ENCODE measurements at places on chromosomes 1 and 21.

DNA sequence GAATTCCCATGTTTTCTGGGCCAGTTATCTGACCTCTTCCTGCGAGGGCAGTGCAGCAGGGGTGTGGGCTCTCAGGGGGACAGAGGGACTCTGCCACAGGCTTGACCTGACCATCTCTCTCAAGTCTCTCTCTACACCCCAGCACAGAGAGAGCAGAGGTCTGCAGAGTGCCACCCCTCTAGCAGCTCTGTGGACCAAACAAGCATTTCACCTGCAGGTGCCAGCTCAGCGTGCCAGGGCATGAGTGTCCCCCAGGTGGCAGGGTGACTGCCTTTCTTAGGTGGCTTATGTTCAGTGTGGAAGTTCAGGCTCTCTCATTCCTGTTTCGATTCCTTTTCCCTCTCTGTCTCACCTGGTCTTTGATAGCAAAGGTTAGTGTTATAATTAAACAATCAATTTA, 191.3 kb downstream of the CACNA1E start:
- no peak for DNase-seq

- no peak for DNase-seq
Observed at GRCh38 chr1:189804352-189804751, 673.3 kb downstream of the BRINP3 start.

GRCh38 chr1:218804014-218804785, 369.5 kb upstream of the LYPLAL1 start:
- DNase-seq, result no peak

DNA sequence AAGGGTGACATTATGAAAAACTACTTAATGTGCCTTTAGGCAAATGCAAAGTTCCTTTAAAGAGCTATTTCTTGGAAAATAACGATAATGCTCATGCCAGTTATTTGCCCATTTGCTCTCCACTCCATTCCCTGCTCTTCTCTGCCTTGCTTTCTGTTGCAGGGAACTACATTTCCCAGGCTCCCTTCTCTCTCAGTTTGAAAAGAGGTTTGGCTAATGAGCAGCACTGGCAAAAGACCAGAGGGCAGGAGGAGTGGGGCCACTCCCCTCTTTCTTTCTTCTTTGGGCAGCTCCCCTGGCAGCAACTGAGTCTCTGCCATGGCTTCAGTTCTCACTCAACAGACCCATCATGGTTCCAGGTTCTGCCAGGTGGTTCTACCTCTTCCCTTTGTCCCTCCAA, 130.5 kb downstream of the RWDD3 start:
- no peak for DNase-seq

DNA sequence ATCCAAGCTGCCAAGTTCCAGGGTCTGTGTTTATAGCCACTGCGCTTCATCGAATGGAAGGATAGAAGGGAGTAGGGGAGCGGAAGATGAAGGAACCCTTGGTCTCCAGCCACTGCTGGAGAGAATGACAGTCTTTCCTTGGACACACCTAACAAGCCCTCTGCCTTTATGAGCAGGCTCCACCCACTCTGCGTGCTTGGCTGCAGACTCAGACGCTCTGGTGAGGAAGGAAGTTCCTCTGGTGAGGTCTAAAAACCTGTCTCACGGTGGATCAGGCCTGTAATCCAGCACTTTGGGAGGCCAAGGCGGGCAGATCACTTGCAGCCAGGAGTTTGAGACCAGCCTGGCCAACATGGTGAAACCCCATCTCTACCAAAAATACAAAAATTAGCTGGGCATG, 55.4 kb downstream of the MATN1 start:
- no peak for DNase-seq

GRCh38 chr1:13922466-13923110, 222.6 kb downstream of the PRDM2 start:
- DNase-seq, result no peak

- peak; percentile 79 for DNase-seq
Observed at GRCh38 chr1:154759196-154759595, 110.9 kb downstream of the KCNN3 start.

- DNase-seq, result no peak
Observed at GRCh38 chr1:94071976-94072375, 49.0 kb downstream of the ABCA4 start.

Data from activated T-cell treated with anti-CD3 and anti-CD28 coated beads, Interleukin-2, amount 50 U/mL, for 48 hours (primary cell).